ENCODE measurements at places on chromosomes 4 and X. TPM values are rescaled to one million over a fixed set of nuclear protein-coding genes. Genes with fewer than 3 reads are reported as not detected.

DNA sequence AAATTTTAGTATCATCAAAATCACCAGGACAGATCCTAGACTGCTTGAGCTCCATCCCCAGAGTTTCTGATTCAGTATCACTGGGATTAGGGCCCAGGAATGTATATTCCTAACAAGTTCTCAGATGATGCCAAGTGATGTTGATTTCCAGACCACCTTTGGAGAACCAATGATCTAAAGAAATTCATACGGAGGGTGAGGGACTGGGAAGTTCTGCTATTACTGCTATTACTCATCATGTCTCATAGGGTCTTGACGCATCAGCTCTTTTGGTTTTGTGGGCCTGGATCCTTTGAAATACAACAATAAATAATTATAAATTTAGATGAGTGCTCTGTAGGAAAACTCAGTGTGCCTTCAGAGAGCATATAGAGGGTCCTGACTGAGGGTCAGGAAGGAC, 59.8 kb upstream of the LGI2 start:
- no peak for DNase-seq

- DNase-seq, result no peak
These were observed 222.3 kb upstream of the LDB2 start for GRCh38 chr4:17120761-17121160.

GRCh38 chr4:94221916-94222315, 14.3 kb downstream of the SMARCAD1 start:
- DNase-seq, result no peak

- no peak for DNase-seq
These were observed 28.0 kb downstream of the ING2 start for GRCh38 chr4:183532821-183533220.

- no peak for DNase-seq
These were observed 24.3 kb downstream of the IRF2 start for GRCh38 chr4:184450045-184450444.

- no peak for DNase-seq
These were observed 97.4 kb downstream of the SHOX start for GRCh38 chrX:727738-728621.

DNA sequence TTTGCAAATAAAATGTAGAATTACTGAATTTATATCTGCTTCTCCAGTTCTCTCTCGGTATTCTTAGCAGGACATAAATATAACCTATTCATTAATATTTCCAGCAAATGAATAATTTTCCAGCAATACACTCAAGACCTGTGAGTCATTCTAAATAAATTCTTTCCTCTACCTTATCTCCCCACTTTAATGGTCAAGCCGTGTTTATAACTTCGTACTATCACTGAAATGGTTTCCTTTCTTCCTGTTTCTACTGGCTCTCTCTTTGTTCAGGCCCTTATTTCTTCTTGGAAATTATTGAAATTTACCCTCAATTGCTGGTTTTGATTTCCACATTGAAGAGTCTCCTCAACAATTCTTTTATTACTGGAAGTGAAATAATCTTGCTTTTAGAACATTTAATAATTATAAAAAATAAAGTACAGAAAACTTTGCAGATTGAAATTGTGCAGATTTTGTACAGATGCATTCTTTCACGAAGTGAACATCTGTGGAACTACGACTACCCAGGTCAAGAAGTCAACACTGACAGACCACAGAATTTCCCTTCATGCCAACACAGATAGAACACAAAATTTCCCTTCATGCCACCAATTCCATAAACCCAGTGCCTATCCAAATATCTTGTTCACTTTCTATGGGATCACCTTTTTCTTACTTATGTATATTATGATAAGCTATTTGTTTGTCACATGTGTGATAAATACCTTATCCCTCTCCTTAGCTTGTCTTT, 205.7 kb downstream of the FAT4 start:
- no peak for DNase-seq

DNA sequence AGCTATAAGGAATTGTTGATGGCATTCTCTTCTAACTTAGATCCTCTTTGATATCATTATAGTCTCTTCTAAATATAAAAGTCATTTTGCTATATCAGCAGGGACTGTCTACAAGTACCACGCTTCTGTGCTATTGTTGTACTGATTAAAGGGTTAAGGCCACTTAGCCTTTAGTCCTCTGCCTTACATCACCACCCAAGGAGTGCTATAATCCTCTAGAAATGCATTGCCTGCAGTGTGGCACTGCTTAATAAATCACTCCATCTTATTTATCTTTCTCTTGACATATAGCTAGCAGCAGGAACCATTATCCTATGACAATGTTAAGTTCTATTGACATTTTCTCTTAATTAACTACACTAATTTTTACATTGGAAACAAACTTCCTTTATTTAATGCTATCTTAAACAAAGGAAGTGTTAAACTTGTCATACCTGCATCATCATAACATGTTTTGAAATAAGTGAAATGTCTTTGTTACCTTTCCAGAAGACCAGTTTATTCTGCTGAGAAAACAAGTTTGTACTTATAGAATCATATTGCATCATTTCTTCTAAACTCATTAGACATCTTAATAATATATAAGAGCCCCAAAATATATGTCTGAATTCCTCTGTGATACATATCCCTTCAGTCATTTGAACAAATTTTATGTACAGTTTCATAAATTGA, 360.9 kb upstream of the ATOH1 start:
- no peak for DNase-seq

- DNase-seq, result peak; percentile 74
These were observed 3.1 kb downstream of the MAMLD1 start for GRCh38 chrX:150365990-150366911.

- no peak for DNase-seq
These were observed 54.5 kb downstream of the CAMK2D start for GRCh38 chr4:113707048-113707447.

DNA sequence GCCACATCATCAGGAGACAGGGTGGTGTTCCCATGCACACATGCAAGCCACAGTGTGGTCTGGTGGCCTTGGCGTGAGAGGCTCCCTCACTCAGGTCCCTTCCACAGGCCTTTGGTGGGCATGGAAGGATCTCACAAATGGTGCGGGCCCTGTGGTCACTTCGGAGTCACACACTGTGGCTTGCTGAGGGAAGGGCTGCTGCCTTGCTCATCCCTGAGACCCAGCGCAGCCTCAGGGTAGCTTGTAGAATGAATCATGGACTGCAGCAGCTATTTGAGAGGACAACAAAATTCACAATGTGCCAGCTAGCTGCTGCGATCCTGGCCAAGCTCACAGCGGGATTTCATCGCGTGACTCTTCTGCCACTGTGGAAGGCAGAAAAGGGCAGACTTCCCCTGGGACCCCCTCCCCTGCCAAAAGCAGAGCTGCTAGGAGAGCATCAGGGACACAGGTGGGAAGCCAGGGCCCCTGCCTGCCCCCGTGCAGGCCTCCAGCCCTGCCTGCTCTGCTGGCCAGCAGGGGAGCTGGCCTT, 106.4 kb downstream of the ABLIM2 start:
- DNase-seq, result no peak

- peak; percentile 26 for DNase-seq
These were observed 153.3 kb downstream of the PRDM5 start for GRCh38 chr4:120769227-120769626.

DNA sequence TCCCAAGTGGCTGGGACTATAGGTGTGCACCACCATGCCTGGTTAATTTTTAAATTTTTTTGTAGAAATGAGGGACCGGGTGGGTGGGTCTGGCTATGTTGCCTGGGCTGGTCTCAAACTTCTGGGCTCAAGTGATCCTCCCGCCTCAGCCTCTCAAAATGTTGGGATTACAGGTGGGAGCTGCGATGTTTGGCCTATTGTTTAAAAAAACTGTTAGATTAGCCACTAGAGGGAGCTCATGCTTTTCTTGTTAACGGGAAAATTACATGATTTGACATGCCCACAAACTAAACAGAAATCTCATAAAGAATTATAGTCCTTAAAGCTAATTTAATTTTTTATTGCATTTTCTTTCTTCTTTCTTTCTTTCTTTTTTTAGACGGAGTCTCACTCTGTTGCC, 5.0 kb upstream of the SDAD1 start:
- DNase-seq, result no peak

GRCh38 chr4:93779228-93779627, 49.3 kb upstream of the ATOH1 start:
- DNase-seq, result no peak

- DNase-seq, result no peak
These were observed 881.8 kb upstream of the PCDH10 start for GRCh38 chr4:132267321-132267720.

DNA sequence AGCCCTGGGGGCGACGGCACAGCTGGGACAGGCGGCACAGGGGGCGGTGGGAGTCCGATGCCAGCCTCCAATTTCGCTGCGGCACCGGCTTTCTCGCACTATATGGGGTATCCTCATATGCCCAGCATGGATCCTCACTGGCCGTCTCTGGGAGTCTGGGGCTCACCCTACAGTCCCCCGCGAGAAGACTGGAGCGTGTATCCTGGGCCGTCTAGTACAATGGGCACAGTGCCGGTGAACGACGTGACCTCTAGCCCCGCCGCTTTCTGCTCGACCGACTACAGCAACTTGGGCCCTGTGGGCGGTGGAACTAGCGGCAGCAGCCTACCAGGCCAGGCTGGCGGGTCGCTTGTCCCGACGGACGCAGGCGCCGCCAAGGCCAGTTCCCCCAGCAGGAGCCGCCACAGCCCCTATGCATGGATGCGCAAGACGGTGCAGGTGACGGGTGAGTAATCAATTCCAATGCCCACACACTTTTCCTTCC, 500 bp downstream of the CDX4 start:
- no peak for DNase-seq

DNA sequence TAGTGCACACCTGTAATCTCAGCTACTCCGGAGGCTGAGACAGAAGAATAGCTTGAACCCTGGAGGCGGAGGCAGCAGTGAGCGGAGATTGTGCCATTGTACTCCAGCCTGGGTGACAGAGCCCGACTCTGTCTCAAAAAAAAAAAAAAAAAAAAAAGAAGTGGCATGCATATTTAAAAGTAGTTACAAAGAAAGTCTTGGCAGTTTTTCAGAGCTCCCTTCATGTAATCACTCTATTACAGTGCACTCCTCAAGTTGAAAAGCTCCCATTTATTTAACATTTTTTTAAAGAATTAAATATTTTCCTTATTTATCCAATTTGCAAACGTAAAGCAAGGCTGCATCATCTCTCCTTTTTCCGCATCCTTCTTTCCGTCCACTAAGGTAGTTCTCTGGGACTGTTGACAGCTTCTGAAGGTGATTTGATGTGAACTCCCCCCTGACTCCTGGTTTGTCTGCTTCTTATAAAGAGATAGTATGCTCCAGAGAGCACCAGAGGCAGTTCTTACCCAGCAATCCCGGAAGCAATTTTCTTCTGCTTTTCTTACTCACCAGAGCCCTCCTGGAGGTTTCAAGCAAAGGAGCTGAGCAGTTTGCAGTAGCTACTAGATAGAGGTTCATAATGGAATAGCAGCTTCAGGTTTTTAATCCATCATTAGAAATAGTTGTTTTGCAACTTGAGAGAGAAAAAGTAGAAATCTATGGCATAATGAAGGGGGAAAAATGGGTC, 151.0 kb downstream of the PALLD start:
- no peak for DNase-seq

DNA sequence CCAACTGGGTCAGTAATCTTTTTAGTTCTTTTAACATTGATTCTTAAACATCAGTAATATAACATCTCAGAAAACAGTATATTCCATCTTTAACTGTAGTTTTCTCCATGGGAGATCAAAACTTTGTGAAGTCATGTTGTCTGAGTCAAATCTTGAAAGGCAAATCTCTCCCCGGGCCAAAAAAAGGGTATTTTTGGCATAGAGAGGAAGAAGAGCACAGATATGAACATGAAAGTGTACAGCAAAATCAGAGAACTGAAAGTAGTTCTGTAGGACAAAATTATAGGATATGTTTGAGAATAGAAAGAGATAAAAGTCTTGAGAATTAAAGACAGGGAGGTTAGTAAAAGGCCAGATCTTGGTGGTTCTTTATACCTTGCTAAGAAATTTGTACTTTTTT, 176.4 kb upstream of the GYPA start:
- DNase-seq, result no peak

DNA sequence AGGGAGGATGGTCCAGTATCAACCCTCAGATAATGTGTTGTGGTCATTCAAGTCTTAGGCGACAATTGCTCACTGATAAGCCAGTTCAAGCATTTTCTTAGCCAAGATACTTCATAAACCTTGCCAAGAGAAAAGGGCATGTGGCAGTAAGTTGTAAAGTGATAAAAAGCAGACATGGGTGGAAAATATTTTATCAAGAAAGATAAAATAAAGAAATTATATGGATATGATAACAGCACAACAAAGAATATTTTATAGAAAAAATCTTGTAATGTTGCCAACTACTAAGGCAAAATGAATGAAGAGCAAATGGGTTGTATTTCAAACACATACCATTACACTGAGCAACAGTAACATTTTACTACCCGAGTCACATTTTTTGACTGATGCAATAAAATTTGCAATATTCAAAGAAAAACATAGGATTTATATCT, 217.4 kb upstream of the PITX2 start:
- no peak for DNase-seq

- no peak for DNase-seq
These were observed 1433.8 kb upstream of the TENM3 start for GRCh38 chr4:180809439-180809838.

DNA sequence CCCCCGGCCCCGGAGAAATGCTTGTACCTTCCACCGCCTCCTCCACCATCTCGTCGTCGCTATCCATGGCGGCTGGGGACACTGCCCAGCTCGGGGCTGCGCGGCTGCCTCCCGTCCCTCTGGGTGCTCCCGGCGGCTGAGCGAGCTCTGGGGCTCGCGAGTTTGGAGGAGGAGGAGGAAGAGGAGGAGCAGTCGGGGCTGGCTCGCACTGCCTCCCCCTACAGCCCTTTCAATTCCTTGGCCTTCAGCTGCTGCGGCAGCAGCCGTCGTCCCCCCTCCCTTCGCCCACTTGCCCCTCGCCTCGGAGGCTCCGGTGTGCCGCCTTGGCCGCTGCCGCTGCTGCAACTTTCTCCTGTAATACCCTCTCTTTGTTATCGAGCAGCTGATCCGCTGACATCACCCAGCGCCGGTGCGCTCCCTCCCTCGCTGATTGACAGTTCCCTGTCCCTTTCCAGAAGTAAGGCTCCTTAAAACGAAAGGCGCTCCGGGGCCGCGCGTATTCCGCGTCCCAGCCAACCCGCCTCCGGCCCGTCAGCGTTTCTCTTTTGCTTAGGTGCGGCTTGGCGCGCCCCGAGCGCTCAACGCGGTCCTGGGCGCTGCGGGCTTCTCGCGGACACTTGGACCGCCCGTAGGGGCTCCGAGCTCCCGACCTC, at the start of gene SETD7:
TSS of gene SETD7 (minus strand) at position 149 of the 653 bp plus-strand sequence. CDS start at position 67, 82 bp downstream.
- peak; percentile 82 for DNase-seq

GRCh38 chr4:24780936-24781495, 14.4 kb upstream of the SOD3 start:
- DNase-seq, result no peak

- no peak for DNase-seq
These were observed 118.0 kb upstream of the ATP6AP2 start for GRCh38 chrX:40462795-40463194.

- no peak for DNase-seq
These were observed 1415.5 kb downstream of the PCDH7 start for GRCh38 chr4:32135642-32136041.

- DNase-seq, result no peak
These were observed 25.6 kb upstream of the PRDM8 start for GRCh38 chr4:80171656-80172055.

SSX4 gene
- total RNA-seq, result not detected

GRID2 gene
- 1.9 TPM for total RNA-seq

ARSJ gene
- 6.1 TPM for total RNA-seq

GAK gene
- 70.4 TPM for total RNA-seq

EIF1AX gene
- total RNA-seq, result 112 TPM

All from ovary (tissue), 10 donors.